Effector CD8-positive, alpha-beta T cell (primary cell): ENCODE measurements at places on chromosomes 3 and 15.

GRCh38 chr15:57458356-57458781, 82.1 kb downstream of the CGNL1 start:
- DNase-seq, result no peak

DNA sequence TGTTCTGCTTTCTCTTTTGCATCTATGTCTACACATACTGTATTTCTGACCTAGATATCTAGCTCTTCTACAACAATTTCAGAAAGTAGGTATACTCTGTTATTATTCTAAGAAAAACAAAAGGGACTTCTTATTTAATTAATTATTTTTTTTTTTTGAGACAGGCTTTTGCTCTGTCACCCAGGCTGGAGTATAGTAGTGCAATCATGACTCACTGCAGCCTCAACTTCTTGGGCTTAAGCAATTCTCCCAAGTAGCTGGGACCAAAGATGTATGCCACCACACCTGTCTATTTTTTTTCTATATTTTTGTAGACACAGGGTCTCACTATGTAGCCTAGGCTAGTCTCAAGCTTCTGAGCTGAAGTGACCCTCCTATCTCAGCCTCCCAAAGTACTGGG, 130.6 kb downstream of the MBNL1 start:
- no peak for DNase-seq

DNA sequence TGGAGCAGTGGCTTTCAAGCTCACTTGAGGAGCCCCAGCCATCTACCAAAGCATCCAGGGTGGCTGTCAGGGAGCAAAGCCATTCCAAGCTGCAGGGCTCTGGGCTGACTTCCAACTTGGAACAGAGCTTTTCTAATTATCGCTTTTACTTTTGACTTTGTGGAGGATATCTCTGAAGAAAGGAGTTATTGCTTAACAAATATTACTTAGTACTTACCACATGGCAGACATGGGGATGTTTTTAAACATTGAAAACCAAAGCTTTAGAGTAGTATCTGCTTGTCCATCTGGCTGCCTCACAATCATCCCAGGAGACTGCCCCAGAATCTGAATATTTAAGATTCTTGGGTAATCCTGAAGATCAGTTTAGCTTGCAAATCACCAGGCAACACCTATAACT, 8.9 kb downstream of the TAGLN3 start:
- no peak for DNase-seq

DNA sequence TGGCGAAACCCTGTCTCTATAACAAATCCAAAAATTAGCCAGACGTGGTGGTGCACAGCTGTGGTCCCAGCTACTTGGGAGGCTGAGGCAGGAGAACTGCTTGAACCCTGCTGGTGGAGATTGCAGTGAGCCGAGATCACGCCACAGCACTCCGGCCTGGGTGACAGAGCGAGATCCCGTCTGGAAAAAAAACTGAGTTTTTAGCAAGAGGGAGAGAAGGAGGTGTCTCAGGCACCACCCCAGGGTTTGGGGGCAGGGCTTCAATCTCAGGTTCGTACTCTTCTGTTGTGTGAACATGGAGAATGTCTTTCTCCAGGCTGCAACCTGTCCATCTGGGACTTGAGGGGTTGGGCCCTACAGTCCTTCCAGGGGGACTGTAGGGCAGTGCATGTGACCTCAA, 2.7 kb downstream of the CHRNA3 start:
- DNase-seq, result no peak

DNA sequence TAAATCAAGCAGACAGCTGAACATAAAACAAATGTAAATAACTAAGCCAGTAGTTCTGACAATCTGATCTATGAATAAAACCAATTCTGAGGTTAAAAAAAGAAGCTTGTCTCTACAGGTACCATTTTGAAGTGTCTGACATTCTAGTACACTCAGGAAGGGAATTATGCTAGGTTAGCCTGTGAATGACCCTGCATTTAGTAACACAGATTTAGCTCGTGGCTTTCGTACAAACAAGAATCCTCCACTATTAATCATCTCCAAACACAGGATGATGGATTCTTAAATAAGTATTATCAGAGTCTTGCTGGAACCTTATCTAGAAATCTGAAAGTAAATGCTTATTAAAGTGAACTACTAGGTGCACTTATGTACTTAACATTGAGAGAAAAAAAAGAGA, 1120.1 kb downstream of the ROBO1 start:
- no peak for DNase-seq

DNA sequence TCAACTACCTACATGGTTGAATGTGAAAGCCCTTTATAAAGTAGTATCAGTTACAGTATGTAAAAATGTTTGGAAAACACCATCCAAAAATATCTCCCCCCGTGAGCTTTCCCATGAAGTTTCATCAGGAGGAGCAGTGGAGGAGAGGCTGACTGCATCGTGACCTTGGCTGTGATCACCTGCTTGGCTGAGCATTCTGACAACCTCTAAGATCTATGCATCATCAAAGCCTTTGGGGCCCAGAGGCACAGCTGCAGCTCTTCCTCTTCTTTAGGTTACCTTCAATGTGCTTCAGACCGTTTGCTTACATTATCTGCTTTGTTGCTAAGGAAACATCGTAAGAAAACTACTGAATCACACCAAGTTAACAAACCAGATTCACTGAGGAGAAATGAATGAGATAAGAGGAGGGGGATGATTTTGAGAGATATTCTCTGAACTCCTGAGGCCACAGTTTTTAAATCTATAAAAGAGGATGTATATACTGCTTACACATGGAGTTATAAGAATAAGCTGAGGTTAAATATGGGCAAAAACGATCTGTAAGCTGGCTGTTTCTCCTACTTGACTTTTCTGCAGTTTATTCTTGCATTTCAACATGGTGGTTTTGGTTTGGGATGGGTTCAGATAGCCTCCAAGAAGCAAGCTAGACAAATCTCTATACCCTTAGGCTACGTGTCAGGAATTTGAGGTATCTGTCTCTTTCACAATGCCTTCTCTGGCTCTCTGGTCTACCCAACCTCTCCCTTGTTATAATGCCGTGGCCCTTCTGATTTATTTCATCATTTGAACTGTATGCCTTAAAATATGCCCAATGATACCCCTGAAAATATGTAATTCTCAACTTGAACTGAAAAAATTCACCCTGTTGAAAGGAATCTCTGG, 4.0 kb downstream of the GCSAM start:
- DNase-seq, result no peak

DNA sequence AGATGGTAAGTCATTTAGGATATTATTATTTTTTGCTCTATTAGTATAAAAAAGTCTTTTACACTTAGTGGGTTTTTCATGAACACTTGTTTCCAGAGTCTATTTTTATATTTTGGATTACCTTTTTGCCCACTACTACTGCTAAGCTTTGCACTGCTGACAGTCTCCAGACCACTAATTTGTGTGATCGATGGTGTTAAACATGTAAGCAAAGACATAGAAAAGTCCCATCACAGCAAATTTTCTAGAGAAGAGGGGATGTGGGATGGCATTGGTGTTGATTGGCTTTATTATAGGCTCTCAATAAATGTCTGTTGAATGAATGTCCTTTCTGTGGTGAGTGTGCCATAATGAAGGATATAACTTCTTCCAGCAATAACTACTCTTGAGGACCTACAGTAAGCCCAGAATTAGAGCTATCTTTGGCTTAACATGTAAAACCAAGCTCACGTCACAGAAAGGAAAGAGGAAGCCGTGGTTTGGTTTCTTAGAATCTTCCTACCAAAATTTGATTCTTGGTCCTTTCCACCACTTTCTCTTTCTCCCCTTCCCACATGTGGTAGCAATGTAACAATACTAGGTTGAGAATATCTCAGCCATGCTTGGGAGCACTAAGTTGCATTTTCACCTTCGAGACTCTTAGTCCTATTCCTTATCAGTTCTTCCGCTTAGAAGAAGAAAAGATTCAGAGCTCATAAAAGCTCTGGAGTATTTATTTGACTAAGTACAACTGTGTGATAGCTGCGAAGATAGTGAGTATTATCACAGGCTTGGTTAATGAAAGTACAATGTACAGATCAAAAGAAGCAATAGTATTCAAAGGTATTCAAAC, 90.6 kb upstream of the UMPS start:
- DNase-seq, result no peak

GRCh38 chr3:195796795-195797194, 14.9 kb downstream of the MUC4 start:
- no peak for DNase-seq

GRCh38 chr3:88816445-88816844, 291.0 kb upstream of the EPHA3 start:
- DNase-seq, result no peak

- DNase-seq, result no peak
Observed at GRCh38 chr3:129312671-129313414, 34.2 kb downstream of the HMCES start.

- no peak for DNase-seq
Observed at GRCh38 chr3:50123394-50124051, 31.6 kb upstream of the SEMA3F start.

DNA sequence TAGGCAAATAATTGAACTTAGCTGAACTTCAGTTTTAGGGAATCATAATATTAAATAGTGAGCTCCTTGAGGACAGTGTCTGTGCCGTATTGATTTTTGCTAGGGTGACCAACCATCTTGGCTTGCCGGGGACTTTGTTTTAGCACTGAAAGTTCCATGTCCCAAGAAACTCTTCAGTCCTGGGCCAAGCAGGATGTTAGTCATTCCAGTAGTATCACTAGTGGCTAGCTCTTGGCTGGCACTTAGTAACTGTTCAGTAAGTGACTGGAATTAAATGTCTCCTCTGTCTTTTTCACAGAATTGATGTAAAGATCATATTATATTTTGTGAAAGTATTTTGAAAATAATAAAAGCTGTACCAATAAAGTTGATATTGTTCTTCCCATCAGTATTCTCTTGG, 42.3 kb downstream of the RSRC1 start:
- DNase-seq, result no peak

- DNase-seq, result no peak
Observed at GRCh38 chr3:89808680-89809197, 701.3 kb downstream of the EPHA3 start.

DNA sequence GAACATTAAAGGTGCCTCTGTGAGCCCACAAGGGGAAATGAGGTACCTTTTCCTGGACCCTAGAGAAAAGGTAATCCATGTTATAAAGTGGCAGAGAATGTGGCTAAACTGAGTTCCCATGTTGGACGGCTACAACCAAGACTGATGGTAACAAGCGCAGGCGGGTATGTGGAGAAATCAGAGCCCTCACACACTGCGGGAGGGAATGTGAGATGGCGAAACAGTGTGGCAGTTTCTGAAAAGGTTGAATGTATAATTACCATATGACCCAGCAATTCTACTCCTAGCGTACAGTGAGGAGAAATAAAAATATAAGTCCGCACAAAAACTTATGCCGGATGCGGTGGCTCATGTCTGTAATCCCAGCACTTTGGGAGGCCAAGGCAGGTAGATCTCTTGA, 24.1 kb upstream of the SHISA5 start:
- DNase-seq, result no peak

DNA sequence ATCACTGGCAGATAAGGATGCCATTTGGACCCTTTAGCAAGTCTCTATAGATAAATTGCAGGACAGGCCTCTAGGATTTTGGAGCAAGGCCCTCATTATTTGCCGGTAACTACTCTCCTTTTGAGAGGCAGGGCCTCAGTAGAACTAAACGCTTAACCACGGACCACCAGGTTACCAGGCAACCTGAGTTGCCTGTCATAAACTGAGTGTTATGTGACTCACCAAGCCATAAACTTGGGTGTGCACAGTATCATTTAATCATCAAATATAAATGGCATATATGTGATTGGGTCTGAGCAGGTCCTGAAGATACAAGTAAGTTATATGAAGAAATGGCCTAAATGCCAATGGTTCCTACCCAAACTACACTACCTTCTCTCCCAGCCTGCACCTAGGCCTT, 93.2 kb downstream of the BCHE start:
- no peak for DNase-seq

DNA sequence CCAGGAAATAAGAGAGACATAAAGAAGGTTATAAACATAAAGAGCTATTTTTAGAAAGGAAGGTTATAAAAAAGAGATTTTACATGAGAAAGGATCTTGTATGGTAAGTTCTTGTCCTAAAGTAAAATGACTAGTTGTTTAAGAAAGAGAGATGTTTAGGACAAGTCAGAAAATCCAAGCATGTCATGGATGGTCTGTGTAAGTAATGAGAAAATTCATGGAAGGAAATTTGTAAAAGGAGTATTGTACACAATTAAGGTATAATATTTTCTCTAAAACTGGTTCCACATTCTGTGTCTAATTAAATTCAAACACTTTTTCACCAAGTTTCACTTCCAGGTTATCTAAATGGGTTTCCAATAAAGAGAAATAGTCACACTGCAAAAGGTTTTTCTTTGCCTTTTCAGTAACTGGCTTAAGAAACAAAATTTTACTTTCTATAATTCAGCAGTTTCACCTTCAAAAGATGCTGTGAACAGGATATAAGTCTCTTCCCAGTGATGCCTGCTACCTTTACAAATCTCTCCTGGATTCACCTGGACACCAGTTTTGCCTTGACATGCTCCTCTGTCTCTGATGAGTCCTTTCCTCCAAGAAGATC, 455.7 kb downstream of the ZIC1 start:
- no peak for DNase-seq

DNA sequence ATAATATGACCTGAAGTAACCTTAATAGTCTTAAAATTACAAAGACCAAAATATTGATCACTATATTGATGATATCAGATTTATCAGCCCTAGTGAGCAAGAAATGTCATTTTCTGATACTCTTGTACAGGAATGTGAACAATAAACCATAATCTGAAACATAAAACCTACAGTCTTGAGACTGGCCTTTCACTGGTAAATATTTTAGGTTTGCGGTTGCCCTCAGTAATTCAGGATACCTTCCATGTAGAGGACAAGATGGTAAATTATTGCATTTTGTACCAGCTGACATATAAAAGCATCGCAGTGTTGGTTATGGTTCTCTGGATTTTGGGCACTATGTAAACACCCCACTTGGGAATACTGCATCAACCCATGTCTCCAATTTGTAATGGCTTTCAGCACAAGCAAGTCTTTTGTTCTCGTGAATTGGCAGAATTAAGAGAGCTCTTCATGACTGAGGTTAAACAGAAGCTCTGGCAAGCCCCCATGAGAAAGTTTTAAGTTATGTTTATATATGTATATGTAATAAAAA, 128.5 kb downstream of the LMLN start:
- no peak for DNase-seq

DNA sequence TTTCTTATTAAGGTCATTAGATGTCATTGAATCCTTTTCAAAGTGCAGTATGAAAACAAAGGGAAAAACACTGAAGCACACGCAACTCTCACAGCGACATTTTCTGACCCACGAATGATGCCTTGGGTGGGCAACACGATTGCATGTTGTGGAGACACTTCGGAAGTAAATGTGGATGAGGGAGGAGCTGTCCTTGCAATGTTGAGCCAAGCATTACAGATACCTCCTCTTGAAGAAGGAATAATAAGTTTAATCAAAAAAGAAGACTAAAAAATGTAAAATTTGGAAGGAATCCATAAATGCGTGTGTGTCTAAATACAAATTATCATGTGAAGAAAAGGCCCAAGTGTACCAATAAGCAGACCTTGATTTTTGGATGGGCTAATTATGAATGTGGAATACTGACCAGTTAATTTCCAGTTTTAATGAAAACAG, 16.9 kb downstream of the THBS1 start:
- no peak for DNase-seq
